ENCODE measurements at places on chromosomes 2 and 18.

- DNase-seq, result no peak
Observed at GRCh38 chr2:80326214-80326613, 21.7 kb upstream of the LRRTM1 start.

- no peak for DNase-seq
Observed at GRCh38 chr2:73289304-73289703, 4.0 kb downstream of the EGR4 start.

DNA sequence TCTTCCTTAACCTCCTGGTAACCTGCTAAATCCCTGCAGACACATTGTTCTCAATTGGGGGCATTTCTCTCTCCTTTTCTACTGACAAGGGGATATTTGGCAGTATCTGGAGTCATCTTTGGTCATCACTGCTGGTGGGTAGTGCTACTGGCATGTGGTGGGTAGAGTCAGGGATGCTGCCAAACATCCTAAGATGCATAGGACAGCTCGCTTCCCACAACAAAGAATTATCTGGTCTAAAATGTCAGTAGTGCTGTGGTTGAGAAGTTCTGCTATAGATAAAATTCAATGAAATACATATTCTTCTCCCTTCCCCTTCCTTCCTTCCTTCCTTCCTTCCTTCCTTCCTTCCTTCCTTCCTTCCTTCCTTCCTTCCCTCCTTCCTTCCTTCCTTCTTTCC is 18.7 kb upstream of the LHCGR start:
- DNase-seq, result no peak

DNA sequence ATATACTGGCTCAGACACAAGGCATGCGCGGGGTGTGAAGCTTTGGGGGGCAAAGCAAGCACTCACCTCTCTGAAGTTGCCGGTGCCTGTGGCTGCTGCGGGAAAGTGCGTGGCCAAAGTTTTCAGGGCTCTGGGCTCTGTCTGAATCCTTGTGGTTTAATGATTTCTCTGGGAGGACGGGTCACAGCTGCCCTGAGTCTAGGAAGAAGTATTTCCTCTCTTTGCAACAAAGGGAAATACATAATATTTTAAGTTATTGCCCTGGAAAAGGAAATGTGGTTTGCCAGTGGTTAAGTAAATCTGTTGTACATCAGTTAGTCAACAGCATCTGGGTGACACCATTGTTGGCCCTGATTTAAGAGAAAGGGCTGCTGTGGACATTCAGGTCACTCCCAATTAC is 56.7 kb upstream of the ZDBF2 start:
- DNase-seq, result no peak

- no peak for DNase-seq
Observed at GRCh38 chr2:118242216-118242615, 153.9 kb downstream of the INSIG2 start.

DNA sequence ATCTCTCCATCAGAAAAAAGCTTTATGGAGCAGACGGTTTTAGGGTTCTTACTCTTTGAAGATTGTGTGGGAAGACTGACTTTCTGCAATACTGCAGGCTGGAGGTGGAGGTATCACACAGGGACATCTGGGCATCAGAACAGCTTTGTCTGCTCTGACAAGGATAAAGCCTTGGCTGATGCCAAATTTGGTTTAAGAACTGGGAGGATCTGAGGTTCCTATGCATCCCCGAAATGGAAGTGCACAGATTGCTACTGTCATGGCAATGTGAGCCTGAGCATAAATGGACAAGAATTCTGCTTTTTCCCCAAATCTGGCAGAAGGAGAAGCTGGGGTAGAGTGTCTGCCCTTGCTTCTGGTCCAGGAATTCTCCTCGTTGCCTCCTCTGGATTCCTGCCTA is 424.3 kb downstream of the SLC4A3 start:
- no peak for DNase-seq

DNA sequence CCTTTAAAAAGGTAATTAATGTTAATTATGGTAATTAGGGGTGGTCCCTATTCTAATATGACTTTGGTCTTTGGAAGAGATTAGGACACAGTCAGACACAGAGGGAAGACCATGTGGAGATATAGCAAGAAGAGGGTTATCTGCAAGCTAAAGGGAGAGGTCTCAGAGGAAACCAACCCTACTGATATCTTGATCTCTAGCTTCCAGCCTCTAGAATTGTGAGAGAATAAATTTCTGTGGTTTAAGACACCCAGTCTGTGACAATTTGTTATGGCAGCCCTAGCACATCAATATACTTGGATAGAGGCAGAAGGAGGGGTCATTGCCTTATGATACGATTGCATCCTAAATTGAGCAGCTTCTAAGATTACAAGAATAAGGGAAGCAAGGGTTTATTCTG is 21.3 kb upstream of the NT5C1B start:
- DNase-seq, result no peak

GRCh38 chr2:193461431-193461934 is 1266.8 kb upstream of the TMEFF2 start:
- DNase-seq, result no peak

GRCh38 chr2:218370410-218371063 is 11.5 kb upstream of the SLC11A1 start:
- DNase-seq, result no peak

GRCh38 chr2:201404699-201405280 is 46.5 kb downstream of the TRAK2 start:
- DNase-seq, result no peak

DNA sequence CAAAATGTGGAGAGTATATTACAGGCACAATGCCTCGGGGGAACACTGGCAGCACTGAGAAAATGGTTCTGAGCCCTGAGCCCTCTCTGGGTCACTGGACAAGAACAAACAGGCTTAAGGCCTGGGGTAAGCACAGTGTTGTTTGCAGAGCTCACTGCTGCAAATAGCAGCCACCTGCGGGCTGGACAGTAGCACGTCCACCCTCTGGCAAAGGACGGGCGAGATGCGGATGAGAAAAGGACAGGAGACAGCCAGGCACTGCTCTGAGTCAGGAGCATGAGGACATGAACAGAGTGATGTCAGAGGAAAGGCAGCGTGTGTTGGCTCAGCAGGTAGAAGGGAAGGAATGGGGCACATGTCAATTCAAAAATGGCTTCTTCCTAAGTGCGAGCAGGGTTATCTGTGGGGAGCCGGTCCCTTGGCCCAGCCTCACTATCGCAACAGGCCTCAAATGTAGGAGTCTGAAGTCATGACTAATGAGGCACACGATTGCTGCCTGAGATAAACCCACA is 25.9 kb upstream of the NEB start:
- no peak for DNase-seq

Measured in femur (tissue), 1 donor.